ENCODE measurements at places on chromosomes 2 and 18.
A peak's percentile ranks its signal among the peaks of the same experiment; 100 is the strongest.

GRCh38 chr2:187081461-187081860, 232.5 kb upstream of the ZSWIM2 start:
- DNase-seq: no peak

- DNase-seq: no peak
Observed at GRCh38 chr2:75202359-75202758, 3.0 kb upstream of the TACR1 start.

DNA sequence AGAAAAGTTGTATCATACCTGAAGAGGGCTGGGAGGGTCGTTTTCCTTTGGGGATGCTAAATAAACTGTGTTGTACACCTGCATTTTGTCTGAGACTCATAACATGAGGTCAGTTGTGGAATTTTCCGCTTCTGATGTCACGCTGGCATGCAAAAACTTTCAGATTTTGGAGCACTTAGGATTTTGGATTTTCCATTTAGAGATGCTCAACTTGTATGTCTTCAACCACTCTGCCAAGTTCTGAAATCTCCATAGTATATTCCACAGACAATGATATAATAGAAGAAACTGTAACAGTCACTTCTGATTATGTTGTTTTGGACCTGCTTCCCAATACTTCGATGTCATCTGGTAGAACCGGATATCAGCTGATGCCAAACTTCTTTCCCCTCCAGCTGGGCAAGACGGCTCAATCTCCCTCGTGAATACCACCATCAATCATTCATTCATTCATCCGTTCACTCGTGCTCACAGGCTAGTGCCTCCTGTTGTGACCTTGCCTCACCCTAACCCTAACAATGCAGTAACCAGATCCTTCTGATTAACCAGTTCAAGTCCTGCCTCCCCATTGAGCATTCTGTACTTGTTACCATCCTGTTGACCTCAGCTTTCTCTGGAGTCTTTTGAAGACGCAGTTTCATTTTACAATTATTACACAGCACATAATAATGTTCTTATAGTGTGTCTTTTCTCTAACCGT, 5.3 kb upstream of the PLEKHH2 start:
- DNase-seq: no peak

DNA sequence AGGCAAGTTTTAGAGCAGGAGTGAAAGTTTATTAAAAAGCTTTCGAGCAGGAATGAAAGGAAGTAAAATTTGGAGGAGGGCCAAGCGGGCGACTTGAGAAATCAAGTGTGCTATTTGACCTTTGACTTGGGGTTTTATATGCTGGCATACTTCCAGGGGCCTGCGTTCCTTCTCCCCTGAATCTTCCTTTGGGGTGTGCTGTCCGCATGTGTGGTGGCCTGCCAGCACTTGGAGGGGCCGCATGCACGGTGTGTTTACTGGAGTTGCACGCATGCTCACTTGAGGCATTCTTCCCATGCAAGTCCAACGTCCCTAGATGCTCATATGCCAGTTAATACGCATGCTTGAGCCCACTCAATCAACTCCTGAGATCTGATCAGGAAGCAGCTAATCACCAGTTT, 78.3 kb upstream of the MAP4K4 start:
- DNase-seq: peak; percentile 29

DNA sequence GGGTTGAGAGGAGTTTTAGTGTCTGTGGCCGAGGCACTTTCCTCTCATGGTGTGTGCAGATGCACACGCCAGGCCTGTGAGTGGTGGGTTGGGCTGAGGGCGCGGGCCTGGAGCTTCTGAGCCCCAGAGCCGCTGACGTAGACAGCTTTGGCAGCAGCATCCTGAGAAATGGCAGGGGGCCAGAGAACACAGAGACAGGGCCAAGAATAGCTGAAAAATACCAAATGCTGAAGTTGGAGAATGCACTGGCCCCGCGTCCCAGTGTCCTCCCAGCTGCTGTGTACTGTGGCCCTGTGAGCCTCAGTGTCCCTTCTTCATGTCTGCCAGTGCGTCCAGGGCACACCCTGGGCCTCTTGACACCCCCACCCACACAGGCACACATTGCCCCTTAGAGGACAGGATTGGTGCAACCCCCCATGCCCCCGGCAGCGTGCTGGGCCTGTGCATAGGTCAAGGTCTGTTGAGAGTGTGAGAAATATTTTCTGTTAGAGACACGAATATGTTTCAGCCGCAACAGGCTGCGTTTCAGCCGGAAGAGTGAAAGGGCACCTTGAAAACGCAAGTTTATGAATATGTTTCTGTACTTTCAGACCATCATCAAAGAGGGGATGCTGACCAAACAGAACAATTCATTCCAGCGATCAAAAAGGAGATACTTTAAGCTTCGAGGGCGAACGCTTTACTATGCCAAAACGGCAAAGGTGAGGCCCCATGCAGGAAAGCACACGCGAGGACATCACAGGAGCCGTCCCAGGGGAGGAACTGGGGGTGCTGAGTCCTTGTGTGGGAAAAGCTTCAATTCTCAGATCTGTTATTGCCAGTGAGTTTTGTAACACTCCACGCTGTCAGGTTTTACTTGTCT, 33.6 kb downstream of the DGKD start:
- peak; percentile 73 for DNase-seq

DNA sequence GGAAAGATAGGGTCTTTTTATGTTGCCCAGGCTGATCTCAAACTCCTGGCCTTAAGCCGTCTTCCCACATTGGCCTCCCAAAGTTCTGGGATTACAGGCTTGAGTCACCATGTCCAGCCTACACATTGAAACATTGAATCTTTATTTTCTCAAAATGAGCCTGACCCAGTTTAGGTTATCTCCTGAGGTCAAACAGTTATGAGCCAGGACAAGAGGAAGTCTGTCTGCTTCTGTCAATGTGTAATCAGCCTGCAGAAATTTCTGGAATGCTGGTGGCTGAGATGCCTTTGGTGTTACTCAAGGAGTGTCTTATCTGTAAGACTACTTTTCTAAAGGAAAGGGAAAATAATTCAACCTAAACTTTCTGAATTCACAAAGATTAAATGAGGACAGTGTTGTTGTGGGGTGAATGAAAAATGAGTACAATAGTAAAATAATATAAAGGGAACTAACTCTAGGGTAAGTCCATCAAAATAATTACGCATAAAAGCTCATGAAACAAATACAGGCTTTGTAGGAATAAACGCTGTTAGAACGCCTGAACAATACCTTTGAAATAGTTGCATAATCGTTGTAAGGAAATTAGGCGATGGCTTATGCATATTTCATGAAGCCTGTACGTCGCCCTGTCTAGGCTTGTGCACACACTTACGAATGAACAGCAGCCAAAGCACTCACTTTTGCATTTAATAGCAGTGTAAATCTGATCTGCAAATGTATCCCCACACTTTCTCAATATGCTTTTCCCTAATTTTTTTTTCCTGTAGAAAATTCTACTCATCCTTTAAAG, 260.8 kb downstream of the RDH14 start:
- no peak for DNase-seq

GRCh38 chr2:216742411-216742810, 47.1 kb upstream of the IGFBP5 start:
- DNase-seq: peak; percentile 71

GRCh38 chr2:173690349-173690748, 274.8 kb downstream of the SP3 start:
- no peak for DNase-seq

DNA sequence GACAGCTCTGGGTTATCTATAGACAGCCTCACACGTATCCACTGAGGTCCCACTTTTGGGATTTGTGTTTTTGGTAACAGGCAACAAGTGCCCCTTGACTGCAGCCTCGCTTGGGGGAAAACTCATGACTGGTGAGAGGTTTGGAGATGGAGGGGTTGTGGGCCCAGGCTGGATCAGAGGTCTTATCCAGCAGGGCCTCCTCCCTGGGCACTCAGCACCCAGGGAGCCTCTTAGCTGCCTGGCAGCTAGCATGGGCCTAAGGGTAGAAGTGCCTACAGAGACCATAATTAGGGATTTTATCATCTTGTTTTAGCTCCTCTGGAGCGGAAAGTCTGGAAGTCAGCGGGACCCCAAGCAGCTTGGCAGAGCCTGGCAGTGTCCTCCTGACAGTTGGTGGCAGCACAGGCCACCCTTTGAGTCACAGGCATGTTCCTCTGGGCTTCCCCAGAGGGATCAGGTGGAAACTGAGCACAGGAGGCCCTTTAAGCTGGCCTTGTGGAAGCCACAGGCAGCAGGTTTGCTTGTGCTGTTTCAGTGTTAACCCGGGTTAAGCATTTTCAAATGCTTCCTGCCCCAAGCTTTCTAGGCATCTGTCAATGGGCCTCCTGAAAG, 143.1 kb downstream of the KCTD1 start:
- peak; percentile 35 for DNase-seq

DNA sequence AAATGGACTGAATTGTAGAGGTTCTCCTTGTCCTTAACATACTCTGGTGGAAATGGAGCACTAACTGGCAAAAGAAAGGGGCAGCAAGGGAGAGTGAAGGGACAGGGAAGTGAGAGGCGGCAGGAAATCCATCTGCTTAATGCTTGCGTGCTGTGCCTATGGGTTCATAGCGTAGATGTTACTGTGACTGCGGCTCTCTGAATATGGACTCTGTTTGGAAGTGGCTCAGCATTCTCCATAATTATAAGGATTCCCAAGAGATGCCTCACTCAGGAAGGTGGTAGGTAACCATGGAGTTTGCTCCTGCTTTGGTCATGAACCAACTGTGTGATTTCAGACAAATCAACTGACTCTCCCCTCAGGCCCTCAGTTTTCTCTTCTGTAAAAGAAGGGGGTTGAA, 50.0 kb downstream of the MYO3B start:
- DNase-seq: no peak

- DNase-seq: no peak
Observed at GRCh38 chr2:120498121-120498520, 152.2 kb downstream of the INHBB start.

DNA sequence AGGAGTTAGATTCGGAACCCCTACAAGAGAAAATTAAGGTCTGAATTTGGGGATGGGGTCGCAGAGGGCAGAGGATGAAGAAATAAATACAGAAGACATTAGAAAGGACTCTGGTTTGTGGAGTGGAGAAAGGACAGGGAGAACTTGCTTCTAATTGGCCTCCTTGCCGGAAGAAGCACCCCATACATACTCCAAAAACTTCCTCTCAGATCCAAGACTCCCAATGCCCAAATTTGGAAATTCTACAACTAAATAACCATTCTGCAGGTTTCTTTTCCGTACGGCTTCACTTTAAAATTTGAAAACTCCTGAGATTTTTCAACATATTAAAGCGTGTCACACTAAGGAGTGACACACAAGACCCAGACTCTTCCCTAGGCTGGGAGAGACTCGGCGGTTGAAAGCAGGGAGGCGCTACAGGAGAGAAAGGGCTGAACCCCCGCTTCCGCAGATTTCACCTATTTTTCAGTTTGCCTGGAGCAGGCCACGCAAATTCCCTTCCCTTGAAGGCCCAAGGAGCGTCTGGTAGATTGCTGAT, 478 bp downstream of the CLHC1 start:
- DNase-seq: no peak

DNA sequence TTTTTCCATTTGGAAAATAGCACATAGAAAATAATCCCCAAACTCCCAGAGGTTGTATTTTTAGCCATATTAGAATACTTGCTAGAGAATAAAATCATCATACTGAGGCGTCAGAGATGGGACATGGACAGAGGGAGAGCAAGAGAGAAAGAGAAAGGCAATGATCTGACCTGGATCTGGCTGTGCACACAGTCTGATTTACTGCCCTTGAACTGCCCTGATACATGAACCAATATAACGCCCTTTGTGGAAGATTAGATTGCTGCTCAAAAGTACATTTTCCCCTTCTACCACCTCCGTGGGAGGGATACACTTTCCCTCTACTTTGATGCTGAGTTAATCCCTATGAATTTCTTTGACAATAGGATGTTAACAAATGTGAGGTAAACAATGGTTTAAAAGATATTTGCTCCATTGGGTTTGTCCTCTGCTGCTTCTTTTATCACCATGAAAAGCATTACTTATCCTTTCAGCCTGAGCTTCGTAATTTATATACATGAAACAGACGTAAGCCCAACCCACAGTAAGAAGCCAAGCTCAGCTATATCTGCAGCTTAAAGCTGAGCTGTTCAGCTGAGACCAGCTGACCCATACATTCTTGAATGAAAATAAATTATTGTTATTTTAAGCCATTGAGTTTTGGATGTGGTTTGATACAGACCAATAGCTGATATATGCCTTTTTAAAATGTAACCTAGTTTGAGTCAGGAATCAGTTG, 1664.6 kb upstream of the CELF4 start:
- no peak for DNase-seq

GRCh38 chr18:3269241-3269913, 7.4 kb downstream of the MYL12B start:
- DNase-seq: no peak

DNA sequence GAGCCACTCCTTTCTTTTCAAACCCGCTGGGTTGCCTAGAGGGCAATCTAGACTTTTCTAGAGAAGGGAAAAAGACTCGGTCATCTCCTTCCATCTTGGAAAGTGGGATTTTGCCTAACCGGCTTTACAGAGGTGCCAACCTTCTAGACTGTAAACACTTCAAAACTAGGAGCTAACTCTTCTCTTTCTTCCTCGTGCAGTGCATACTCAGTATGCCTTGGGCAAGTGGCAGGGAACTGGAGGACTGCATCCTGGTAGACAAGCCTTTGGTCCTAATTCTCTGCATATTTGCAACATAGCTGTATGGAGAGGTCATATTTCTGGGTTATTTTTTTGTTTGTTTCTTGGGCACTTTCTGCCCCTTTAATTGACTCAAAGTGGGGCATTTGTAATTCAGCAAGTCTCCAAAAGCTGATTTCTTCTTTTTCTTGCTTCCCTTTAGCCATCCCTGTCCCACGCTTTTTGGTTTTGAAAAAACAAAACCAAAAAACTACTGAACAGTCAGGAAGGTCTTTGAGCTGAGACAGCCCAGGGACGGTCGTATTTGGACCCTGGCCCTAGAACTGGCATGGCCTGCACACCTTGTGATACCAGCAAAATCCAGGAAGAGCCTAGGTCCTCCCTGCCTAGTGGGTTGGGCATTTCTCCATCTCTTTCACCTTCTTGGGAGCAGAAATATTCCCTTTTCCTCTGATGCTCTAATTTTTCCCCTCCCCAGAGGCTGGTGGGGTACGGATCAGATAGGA, 5.8 kb upstream of the GATA6 start:
- DNase-seq: no peak

GRCh38 chr2:21427606-21428005, 303.8 kb downstream of the TDRD15 start:
- no peak for DNase-seq

- no peak for DNase-seq
Observed at GRCh38 chr2:197784956-197785941, at the start of gene BOLL. TSS of gene BOLL (minus strand) at chr2:197785319. CDS start at chr2:197781850, 3,469 bp downstream.

GRCh38 chr2:11495844-11496681, 30.1 kb upstream of the E2F6 start:
- DNase-seq: no peak

DNA sequence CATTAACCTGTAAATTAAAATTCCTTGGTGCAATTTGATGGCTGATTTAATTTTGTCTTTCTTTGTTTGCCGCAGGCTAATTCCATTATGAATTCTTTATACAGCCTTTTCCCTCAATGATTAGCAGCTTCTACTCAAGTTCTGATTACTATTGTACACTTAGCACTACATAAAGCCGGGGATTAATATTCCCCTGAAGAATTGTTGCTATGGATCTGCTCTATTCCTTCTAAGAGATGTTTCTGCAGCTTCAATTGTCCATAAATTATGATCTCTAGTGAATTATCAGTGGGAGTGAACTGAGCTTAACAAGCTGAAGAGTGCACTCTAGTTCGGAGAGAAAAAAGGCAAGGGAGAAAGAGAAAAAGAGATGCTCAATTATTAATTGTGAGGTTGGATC, 433.7 kb upstream of the SPRED2 start:
- DNase-seq: no peak

Data from gastrocnemius medialis (tissue), 4 donors.